ENCODE measurements at places on chromosomes 3 and 15.

DNA sequence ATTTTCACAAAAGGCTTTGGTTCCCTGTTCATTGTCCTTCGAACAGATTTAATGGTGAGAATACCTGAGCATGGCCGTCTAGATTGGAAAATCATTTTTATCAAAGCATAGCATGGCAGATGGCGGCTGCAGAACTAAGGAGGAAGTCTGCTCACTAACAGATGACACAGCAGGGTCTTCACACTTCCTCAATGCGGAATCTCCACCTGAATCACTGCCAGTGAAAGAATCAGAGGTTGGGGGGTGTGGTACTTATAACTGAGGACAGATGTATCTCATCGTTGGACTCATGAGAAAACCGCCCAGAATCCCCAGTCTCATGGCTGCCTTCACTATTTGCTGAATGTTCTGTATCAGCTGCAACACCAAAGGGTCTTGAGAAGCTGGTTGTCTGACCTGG lies 31.6 kb upstream of the PYGO1 start:
- DNase-seq, result no peak

GRCh38 chr3:143668924-143669790 lies 179.1 kb downstream of the SLC9A9 start:
- no peak for DNase-seq

- DNase-seq, result no peak
These were observed 38.7 kb downstream of the TMEM45A start for GRCh38 chr3:100531093-100531492.

- DNase-seq, result no peak
These were observed 18.3 kb upstream of the MRPS22 start for GRCh38 chr3:139325551-139325950.

- DNase-seq, result no peak
These were observed 573.7 kb downstream of the EPHB1 start for GRCh38 chr3:135368781-135369180.

GRCh38 chr3:123499322-123499721 lies 50.4 kb upstream of the ADCY5 start:
- DNase-seq, result peak; percentile 28

GRCh38 chr15:52193791-52194190 lies 2.6 kb upstream of the GNB5 start:
- no peak for DNase-seq

GRCh38 chr3:28386049-28386448 lies 37.4 kb upstream of the AZI2 start:
- DNase-seq, result no peak

GRCh38 chr3:100047455-100048141 lies 66.7 kb downstream of the FILIP1L start:
- peak; percentile 82 for DNase-seq

DNA sequence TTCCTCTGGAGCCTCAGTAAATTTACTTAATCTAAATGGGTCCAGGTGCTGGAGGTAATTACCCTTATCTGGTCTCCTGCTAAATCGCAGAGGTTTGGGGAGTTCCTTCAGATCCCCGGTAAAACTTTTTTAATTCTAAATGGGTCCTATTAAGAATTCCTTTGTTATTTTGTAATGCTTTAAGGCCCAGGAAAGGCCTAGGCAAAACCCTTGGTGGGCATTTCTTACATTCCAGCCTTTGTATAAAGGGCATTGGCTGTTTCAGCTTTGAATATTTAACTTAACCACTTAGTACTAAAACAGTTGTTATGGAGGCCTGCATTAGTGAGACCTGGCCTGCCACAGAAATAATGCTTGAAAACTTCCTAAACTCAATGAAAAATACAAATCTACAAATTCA lies 14.9 kb upstream of the ZNF662 start:
- DNase-seq, result no peak

GRCh38 chr3:128448491-128448890 lies 18.2 kb downstream of the DNAJB8 start:
- no peak for DNase-seq

GRCh38 chr15:63195569-63196015 lies 6.2 kb downstream of the RAB8B start:
- no peak for DNase-seq

GRCh38 chr3:80655216-80655615 lies 887.4 kb upstream of the ROBO1 start:
- no peak for DNase-seq

GRCh38 chr3:69462022-69462825 lies 76.3 kb upstream of the FRMD4B start:
- DNase-seq, result no peak

GRCh38 chr3:126999383-126999782 lies 16.5 kb downstream of the PLXNA1 start:
- DNase-seq, result no peak

- no peak for DNase-seq
These were observed 280.1 kb downstream of the NEK10 start for GRCh38 chr3:27089068-27089467.

- no peak for DNase-seq
These were observed 67.5 kb downstream of the PROS1 start for GRCh38 chr3:93906245-93906644.

- DNase-seq, result no peak
These were observed 6.1 kb upstream of the CLSTN2 start for GRCh38 chr3:139928708-139929505.

- no peak for DNase-seq
These were observed 1371.6 kb upstream of the EPHA6 start for GRCh38 chr3:95442766-95443165.

Measured in fibroblast of skin of left quadriceps (primary cell).